ENCODE measurements at places on chromosomes 12 and 14.

DNA sequence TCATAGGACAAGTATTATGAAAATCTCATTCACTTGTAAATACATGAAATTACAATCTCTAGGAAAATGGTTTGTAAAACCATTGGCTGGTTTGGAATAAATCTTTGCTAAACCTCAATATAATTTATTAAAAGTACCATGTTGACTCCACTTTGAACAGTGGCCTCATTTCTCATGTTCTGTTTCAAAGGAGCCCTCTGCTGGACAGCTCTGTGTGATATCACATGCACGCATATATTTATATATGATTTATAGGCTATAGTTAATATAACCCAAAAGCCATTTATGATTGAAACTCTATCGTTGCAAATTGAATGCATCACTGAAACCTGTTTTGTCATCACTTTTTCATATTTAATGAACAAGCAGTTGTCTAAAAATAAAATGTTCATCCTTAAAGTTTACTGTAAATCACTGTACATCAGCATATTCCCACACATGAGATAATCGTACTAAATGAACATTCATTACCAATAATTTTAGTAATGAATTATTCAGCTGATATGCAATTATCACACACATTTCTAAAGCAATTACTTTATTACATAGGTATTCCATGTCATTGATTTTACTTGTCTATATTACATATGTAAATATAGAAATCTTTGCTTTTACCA lies 493.8 kb downstream of the NPAS3 start:
- DNase-seq = no peak
- no peaks in the 10 kb centered on the region for H3K36me3 ChIP-seq
- peaks cover 6% of the 10 kb centered on the region for H3K4me1 ChIP-seq
- H3K4me3 ChIP-seq = no peak overlapping the region
- no peak overlapping the region for H3K27ac ChIP-seq
- no peaks in the 10 kb centered on the region for H3K27me3 ChIP-seq

- H3K36me3 ChIP-seq = no peaks in the 10 kb centered on the region
- H3K4me3 ChIP-seq = no peak overlapping the region
- peaks cover 3% of the 10 kb centered on the region for H3K4me1 ChIP-seq
- no peak overlapping the region for H3K27ac ChIP-seq
Observed at GRCh38 chr12:113782873-113783272, 183.3 kb downstream of the RBM19 start.

DNA sequence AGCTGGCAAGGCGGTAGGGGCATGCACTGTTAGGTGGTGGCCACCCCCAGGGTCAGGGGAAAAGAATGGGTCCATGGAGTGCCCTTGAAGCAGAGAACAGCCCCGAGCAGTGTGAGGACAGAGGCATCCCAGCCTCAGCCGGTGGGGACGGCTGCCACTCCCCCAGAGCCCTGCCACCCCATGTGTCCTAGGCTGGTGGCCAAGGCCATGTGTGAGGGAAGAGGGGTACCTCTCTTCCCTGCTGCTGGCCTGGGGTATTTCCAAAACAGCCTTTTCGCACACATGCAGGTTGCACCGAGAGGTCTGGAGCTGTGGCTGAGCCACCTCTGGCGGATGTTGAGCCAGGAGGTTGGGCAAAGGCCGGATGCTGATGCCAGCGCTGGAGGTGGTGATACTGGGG lies 19.9 kb downstream of the RFLNA start:
- peaks cover 10% of the 10 kb centered on the region for H3K27me3 ChIP-seq
- no peak overlapping the region for H3K4me3 ChIP-seq
- H3K4me1 ChIP-seq = peaks cover 20% of the 10 kb centered on the region
- peaks cover 5% of the 10 kb centered on the region for H3K36me3 ChIP-seq
- no peak for DNase-seq

- H3K4me3 ChIP-seq = no peak overlapping the region
- H3K27ac ChIP-seq = no peak overlapping the region
- DNase-seq = no peak
- H3K4me1 ChIP-seq = no peaks in the 10 kb centered on the region
Observed at GRCh38 chr12:33967760-33968159, 54.5 kb upstream of the ALG10 start.

DNA sequence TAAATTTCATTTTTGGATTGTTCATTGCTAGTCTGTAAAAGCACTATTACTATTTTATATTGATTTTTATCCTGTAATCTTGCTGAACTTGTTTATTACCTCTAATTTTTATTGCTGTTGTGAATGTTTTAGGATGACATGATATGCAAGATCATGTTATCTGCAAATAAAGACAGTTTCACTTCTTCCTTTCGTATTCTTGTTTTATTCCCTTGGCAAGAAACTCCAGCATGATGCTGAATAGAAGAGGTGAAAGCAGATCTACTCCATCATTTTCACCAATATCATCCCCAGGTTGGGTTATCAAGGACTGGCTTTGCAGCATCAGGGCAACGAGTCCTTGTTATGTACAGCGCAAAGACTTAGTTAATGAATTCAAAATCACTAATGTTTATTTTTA lies 2.7 kb upstream of the CLECL1 start:
- no peak for DNase-seq
- H3K36me3 ChIP-seq = no peaks in the 10 kb centered on the region
- H3K4me1 ChIP-seq = no peaks in the 10 kb centered on the region
- no peak overlapping the region for H3K27ac ChIP-seq

GRCh38 chr14:101028971-101029667 lies 125.6 kb upstream of the RTL1 start:
- no peak overlapping the region for H3K4me3 ChIP-seq
- H3K27me3 ChIP-seq = peaks cover 2% of the 10 kb centered on the region
- no peak overlapping the region for H3K27ac ChIP-seq
- peaks cover 23% of the 10 kb centered on the region for H3K36me3 ChIP-seq

Data from glutamatergic neuron (in vitro differentiated cells).